A549 (cell line): ENCODE measurements at places on chromosomes 3 and 15. TPM values are rescaled to one million over a fixed set of nuclear protein-coding genes. Genes with fewer than 3 reads are reported as not detected.

DGKG gene
- 13.3 to 17.1 TPM (median 15.3 TPM) in 3 replicates for polyA plus RNA-seq

PARP16 gene
- 6.7 to 7.7 TPM (median 7.5 TPM) in 3 replicates for polyA plus RNA-seq

XXYLT1 gene
- polyA plus RNA-seq = 9.7 to 11.9 TPM (median 11.1 TPM) in 3 replicates

TPRG1 gene
- polyA plus RNA-seq = 0.21 to 0.55 TPM (median 0.29 TPM) in 3 replicates

BTBD1 gene
- 52.2 to 53.1 TPM (median 52.7 TPM) in 3 replicates for polyA plus RNA-seq

TEX55 gene
- polyA plus RNA-seq = not detected in 3 replicates

CPEB1 gene
- polyA plus RNA-seq = 2.7 to 2.8 TPM (median 2.7 TPM) in 3 replicates

ATP13A5 gene
- polyA plus RNA-seq = not detected in 3 replicates

CPNE9 gene
- polyA plus RNA-seq = 0.05 to 0.07 TPM in 2 of 3 replicates, not detected in the other

GOLGA6D gene
- 0.04 to 0.05 TPM in 2 of 3 replicates, not detected in the other for polyA plus RNA-seq

RLBP1 gene
- not detected in 3 replicates for polyA plus RNA-seq
